ENCODE measurements at places on chromosomes 6 and 20.
A peak's percentile ranks its signal among the peaks of the same experiment; 100 is the strongest.

GRCh38 chr6:106244931-106245330 is 80.6 kb downstream of the ATG5 start:
- no peak for DNase-seq

DNA sequence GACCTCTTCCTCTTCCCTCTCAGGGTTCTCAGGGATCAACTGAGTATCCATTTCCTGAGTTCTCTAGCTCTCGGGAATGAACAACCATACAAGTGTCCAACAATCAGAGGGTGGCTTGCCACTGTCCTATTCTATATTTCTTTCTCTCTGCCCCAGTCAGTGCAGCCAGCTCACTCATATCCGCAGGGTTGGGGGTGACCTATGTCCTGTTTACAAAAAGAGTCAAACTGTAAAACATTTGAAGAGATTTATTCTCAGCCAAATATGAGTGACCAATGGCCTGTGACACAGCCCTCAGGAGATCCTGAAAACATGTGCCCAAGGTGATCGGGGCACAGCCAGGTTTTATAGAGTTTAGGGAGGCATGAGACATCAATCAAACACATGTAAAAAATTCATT is 10.8 kb upstream of the BTN3A2 start:
- no peak for DNase-seq

DNA sequence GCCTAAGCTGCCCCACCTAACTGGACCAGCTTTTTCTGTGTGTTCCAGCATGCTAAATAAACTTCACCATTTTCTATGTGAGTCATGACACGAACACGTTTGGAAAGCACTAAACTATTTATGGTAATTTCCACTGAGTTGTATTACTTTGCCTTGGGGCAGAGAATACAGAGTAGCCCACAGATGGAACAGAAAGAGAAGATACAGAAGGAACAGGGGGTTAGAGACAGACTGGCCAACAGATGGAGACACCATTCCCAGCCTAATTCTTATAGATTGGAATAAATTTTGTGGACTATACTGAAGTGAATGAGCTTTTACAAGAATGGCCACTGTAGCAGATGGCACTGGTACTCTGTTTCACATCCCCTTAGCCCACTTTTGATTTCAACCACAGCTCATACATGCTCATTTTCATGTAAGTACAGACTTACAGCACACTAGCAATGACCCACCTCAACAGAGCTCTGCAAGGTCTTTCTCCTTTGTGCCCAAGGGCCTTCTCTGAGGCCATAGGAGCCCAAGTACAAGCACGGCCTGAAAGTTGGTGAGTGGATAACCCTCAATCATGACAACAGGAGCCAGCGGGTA is 13.1 kb upstream of the NT5DC1 start:
- DNase-seq = peak; percentile 10

GRCh38 chr6:101758368-101758767 is 364.9 kb downstream of the GRIK2 start:
- DNase-seq = no peak

Measured in kidney glomerular epithelial cell (primary cell).